ENCODE measurements at places on chromosomes 13 and 19. TPM values are rescaled to one million over a fixed set of nuclear protein-coding genes. Genes with fewer than 3 reads are reported as not detected.

Gene SLC7A9
- total RNA-seq, result not detected

DNA sequence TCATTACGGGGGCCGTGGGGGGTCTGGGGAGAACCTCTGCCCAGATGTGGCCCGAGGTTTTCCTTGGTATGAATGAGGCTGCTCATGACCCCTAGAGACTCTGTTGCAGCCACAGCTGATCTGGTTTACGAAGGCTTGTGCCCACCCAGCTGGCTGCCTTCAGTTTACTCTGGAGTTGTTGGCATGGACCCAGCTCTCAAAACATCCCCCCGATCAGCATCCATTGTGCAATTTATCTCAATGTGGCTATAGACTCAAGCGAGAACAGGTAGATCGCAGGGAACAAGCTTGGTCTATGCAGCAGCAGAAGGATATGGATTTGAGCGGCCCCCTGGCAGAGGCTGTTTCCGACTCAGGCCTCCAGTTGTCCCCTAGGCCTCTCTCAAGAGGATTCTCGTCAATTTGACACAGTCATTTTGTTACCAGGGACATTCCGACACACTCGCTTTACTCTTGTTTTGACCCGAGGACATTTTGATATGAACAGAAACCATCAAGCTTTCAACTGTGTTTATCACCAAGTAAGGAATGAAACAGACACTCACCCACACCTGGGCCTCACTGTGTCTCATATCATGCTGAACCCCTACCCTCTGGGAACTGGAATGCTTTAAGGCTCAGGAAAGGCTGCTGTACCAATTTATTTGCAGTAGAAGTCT, 161.5 kb downstream of the KATNAL1 start:
- no peak for DNase-seq

DNA sequence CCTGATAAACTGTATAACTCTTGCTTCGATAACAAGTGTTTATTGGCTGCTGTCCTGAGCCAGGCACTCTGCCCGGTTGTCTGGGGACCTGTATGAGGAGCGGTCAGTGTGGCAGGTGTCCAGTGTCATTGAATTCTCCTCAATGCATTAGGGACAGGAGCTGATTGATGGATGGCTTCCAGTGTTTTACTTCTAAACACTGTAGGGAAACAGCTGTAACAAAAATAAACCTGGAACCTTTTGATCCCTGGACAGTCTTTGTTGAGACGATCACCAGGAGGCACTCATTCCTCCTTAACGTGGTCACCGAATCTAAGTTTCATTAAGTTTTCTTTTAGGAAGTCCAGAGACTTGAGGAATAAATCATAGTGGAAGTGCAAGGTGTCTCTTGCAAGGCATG, 17.9 kb downstream of the UBAC2 start:
- peak; percentile 55 for DNase-seq

- no peak for DNase-seq
Observed at GRCh38 chr13:49374585-49375290, 69.1 kb downstream of the CAB39L start.

GRCh38 chr13:106649495-106649894, 81.6 kb upstream of the ARGLU1 start:
- no peak for DNase-seq

GRCh38 chr13:34263681-34264080, 445.7 kb downstream of the RFC3 start:
- DNase-seq, result no peak

DNA sequence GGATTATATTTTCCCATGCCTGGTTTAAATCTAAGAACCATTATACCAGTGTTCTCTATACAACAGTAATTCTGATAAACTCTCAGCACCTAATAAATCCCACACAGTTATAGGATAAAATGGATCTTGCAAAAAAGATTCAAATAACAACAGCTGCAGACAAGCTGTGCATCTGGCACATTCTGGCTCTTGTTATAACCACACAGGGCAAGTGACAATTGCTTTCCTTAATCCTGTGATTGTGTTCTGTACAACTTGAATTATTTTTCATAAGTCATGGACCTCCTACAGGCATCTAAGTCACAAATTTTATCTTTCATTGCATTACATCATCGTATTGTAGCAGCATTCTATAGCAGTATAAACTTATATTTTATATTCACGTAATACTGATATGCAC, 948.3 kb downstream of the SLITRK1 start:
- no peak for DNase-seq

DNA sequence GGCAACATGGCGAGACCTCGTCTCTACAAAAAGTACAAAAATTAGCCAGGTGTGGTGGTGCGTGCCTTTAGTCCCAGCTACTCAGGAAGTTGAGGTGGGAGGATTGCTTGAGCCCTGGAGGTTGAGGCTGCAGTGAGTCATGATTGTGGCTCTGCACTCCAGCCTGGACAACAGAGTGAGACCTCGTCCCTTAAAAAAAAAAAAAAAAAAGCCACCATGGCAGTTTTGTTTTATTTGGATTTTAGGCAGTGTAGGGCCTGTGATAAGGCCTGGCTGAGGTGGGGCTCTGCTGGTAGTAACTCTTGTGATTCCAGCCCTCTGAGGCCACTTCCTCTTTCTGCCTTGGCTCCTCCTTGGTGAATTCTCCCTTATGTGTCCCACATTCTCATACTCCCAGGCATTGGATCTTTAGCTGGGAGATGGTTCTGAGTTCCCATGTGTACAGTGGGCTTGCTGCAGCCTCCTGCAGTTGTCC, 39.2 kb downstream of the GATAD2A start:
- DNase-seq, result no peak

DNA sequence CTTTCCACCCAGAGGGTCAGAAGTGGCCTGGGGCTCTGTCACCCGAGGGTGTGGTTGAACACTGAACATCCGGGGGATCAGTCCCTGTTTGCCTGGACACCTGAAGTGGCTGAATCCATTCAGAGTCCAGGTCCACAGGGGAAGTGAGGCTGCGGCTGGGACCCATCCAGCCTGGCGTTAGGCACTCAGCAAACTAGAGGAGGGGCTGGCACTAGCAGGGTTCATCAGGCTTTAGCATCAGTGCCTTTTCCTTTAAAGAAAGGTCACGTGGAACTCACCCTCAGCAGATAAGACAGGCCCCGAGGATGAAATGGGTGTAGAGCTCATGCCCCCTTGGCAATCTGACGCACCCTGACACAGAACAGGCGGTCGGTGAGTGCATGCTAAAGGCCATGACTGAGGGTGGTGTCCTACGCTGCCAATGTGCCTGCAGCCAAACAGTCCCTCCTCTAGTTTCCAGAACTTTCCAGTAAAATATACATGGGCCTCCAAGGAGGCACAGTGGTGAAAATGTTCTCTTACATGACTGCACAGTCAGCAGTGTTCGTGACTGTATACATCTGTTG, 72.4 kb upstream of the ARHGEF7 start:
- DNase-seq, result peak; percentile 92

- DNase-seq, result no peak
Observed at GRCh38 chr13:95155093-95155492, 146.2 kb downstream of the ABCC4 start.

Gene KIRREL2
- not detected for total RNA-seq

DNA sequence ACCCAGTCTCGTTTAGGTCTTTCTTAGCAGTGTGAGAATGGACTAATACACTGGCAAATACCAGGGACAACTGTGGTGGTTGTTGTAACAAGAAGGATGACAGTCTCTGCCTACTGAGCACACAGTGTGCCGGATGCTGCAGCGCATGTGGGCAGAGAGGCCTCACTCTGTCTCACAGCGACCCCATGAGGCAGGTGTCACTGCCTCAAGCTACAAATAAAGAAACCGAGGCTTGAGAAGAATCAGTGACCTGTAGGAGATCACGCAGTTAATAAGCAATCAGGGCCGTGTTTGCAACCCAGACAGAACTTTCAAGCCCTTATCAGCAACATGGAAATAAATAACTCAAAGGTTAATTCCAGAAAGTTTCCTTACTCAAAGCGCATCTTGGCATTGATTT, 40.5 kb upstream of the GAS6 start:
- peak; percentile 91 for DNase-seq

DNA sequence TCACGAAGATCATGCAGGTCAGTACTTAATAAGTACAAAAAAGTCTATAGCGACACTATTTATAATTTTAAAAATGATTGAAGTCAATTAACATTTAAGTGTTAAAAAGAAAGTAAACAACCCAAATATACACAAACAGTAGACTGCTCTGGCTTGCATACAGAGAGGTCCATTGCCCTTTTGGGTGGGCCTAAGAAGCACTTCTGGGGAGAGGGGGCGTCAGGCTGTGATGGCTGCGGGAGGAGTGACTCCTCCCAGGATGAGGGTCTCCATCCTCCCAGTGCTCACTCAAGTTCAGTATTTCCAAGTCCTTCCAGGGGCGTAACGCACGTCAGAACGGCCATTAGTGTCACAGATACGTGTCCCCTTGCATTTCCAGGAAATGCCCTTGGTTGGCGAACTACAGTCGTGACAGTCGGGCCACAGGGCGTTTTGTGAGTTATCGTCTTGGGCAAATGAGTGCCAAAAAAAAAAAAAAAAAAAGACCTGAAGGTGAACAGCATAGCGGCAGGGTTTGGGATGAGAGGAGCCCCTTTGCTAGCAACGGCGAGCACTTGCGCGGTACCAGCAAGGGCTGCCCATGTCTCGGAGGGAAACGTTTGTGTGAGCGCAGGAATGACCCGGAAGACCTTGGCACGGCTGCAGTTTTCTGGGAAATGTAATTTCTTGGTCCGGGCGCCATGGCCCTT, at the start of gene SCGB2B2:
Gene SCGB2B2, minus strand, starts transcription at position 463 of the 689 bp plus-strand sequence. CDS start 82,596 bp downstream, outside the sequence.
- DNase-seq, result no peak

Gene TMEM272
- not detected for total RNA-seq

Gene KCNN4
- total RNA-seq, result 1.9 TPM

Gene TMEM150B
- 5.2 TPM for total RNA-seq

DNA sequence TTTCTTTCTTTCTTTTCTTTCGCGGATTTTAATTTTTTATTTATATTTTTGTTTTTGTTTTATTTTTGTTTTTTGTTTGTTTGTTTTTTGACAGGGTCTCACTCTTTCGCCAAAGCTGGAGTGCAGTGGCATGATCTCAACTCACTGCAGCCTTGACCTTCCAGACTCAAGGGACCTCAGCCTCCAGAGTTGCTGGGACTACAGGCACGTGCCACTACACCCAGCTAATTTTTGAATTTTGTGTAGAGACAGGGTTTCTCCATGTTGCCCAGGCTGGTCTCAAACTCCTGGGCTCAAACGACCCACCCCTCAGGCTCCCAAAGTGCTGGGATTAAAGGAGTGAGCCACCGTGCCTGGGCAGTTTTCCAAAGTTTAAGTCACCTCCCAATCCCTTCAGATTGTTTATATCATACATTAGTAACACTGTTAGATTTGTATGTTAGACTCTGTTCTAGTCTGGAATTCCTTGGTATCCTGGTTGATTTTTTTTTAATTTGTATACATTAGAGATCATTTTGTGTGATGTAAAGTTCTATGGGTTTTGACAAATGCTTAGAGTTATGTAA, 597.3 kb downstream of the DCT start:
- no peak for DNase-seq

Gene SIGLEC7
- total RNA-seq, result not detected

GRCh38 chr13:85170372-85170771, 628.8 kb downstream of the SLITRK6 start:
- no peak for DNase-seq

- DNase-seq, result no peak
Observed at GRCh38 chr19:54684527-54684926, 21.7 kb downstream of the LILRB4 start.

- DNase-seq, result no peak
Observed at GRCh38 chr19:51127755-51128154, 3.0 kb downstream of the SIGLEC9 start.

GRCh38 chr13:44311011-44311780, 62.4 kb upstream of the SERP2 start:
- no peak for DNase-seq

GRCh38 chr13:82634946-82635345, 1247.3 kb downstream of the SLITRK1 start:
- no peak for DNase-seq

- DNase-seq, result no peak
Observed at GRCh38 chr13:114115796-114116195, 16.6 kb downstream of the RASA3 start.

Gene ZBTB45
- 15.0 TPM for total RNA-seq

Gene CIC
- 64.0 TPM for total RNA-seq

DNA sequence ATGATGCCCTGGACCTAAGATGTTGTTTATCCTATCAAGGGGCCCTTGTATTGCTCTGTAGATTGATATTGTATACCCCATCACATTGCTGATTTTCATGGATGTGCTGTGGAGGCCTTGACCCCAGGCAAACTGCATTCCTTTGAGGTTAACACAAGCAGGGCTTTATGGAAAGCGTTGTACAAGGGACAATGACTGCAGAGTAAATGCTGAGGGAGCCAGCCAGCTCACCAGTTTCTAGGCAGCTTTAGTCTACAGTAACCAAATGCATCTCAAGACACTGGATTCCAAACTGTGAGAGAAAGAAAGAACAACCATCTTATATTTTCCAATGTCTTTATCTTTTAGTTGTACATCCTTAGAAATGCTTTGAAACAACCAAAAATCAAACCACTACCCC, 34.1 kb upstream of the EDNRB start:
- DNase-seq, result no peak

Gene CEACAM21
- not detected for total RNA-seq

DNA sequence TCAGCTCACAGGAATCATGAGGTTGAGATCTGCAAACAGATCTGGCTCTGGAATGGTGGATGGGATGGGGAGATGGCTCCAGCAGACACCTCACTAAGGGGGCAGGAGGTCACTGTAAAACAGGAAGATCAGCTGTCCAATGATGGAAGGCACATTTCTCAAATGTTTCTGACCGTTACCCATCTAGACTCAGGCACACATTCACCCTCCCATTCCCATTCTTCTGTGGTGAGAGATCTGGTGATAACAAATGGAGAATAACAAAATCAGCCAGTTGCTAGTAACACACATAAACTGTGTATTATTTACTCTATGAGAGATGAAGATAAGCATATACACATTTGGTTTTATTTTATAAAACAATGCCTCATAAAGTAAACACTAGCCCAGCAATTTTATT, 235.9 kb downstream of the TSHZ3 start:
- no peak for DNase-seq

GRCh38 chr13:104953588-104953987, 1581.9 kb downstream of the EFNB2 start:
- no peak for DNase-seq

Gene CEBPA
- 7.5 TPM for total RNA-seq

DNA sequence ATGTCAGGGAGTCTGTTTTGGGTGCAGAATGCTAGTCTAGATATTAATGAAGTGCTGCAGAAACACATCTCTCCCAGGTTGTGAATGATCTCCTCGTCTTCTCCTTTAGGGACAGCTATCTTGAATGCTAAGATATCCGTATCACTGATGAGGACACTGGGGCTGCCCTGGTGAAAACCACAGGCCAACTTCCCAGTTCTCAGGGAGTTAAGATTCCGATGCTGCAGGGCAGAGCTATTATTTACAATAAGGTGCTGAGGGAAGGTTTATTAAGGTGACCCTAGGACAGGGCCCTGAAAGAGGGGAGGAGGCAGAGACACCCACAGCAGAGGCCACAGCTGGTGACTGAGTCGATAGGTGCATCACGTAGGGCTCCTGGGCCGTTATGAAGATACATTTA, 66.1 kb downstream of the TNFRSF19 start:
- DNase-seq, result no peak

Gene SMIM44
- not detected for total RNA-seq

- DNase-seq, result no peak
Observed at GRCh38 chr19:18771328-18772242, 19.5 kb downstream of the COMP start.

GRCh38 chr13:59088716-59089115, 1075.0 kb downstream of the DIAPH3 start:
- DNase-seq, result no peak

- no peak for DNase-seq
Observed at GRCh38 chr13:109883181-109884180, 97.1 kb upstream of the IRS2 start.
